ENCODE measurements at places on chromosomes 3 and 15. TPM values are rescaled to one million over a fixed set of nuclear protein-coding genes. Genes with fewer than 3 reads are reported as not detected.
A peak's percentile ranks its signal among the peaks of the same experiment; 100 is the strongest.

The ROPN1 gene
- polyA plus RNA-seq, result 0.16 TPM

- DNase-seq, result no peak
Observed at GRCh38 chr3:49025005-49025792, 3.3 kb downstream of the NDUFAF3 start.

GRCh38 chr3:42703695-42704025 is 1.1 kb upstream of the HHATL start:
- DNase-seq, result no peak

GRCh38 chr3:38030126-38031021 is 932 bp upstream of the PLCD1 start:
- DNase-seq, result peak; percentile 65

The REC114 gene
- polyA plus RNA-seq, result 0.15 TPM

The APH1B gene
- polyA plus RNA-seq, result 17.6 TPM

The PIGZ gene
- 56.8 TPM for polyA plus RNA-seq

GRCh38 chr3:24853685-24854490 is 359.2 kb upstream of the THRB start:
- DNase-seq, result no peak

- DNase-seq, result peak; percentile 99
Observed at GRCh38 chr3:57971975-57972374, 36.2 kb upstream of the FLNB start.

The KCNAB1 gene
- 2.5 TPM for polyA plus RNA-seq

DNA sequence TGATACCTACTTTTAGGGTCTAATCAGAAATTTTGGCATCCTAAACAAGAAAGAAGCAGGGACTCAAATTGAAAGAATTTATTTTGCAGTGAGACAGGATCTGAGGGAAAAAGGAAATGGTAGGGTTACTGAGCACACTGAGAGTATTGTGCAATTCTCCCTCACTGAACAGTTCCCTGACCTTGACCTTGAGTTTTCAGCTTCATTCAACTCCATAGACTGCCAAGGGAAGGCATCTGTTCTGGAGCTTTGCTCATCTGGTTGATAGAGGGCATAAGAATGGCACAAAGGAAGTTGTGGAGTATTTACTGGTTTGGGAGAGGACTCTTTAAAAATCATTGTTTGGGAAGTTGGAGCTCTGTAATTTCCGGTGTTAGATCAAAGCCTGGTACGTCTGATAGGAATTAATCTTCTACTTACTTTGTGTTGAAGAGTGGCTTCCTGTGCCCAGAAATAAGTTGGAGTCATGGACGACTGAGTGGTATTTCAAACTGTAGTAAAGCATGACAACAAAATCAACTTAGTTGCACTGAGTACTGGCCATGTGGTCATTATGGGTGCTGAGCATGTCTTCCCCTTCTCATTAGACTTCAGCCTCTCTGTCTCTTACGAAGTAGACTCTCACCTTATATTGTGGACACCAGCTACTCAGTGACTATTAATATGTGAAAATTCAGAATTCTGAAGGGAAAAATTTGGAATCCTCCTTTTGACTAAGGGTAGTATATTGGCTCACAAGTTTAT is 40.8 kb downstream of the CLDN1 start:
- DNase-seq, result no peak

- DNase-seq, result no peak
Observed at GRCh38 chr3:137807998-137808397, 43.9 kb downstream of the SOX14 start.

The OR5K3 gene
- polyA plus RNA-seq, result not detected

The ARGFX gene
- not detected for polyA plus RNA-seq

DNA sequence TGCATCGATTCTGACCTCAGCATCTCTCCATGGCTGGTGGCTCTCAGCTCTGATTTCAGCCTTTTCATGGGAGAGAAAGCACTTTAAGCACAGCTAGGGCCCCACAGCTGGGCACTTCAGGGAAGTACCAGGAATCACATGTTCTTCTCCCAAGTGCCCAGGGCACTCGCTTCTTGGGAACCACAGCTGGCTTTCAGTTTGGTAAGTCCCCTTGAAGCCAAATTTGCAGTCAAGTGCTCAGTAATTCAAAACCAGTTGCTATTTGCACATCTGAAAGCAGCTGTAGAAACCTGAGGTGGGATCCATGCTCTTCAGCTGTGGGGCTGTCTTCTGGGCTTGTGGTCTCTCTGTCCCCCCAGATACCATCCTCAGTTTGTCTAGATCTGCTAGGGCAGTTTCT is 12.8 kb downstream of the GABRA5 start:
- DNase-seq, result no peak

- DNase-seq, result peak; percentile 43
Observed at GRCh38 chr15:92170897-92171296, 222.8 kb upstream of the ST8SIA2 start.

- no peak for DNase-seq
Observed at GRCh38 chr3:117774130-117774529, 1064.6 kb downstream of the TUSC7 start.

DNA sequence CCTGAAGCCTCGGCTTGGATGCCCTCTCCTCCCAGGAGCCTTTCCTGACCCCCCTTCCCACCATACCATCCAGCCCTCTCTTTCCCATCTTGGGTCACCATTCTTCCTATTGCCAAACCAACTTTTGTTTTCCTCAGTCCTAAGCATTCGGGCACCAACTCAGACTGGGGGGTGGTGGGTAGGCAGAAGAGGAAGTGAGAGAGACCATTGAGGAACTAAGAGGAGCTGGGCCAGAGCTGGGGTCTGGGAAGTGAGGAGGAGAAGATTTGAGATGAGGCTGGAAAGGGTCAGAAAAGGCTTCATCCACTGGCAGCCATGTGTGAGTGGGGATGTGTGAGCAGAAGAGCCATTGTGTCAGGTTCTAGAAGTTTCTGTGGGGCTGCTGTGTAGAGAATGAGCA is 37.7 kb downstream of the TKT start:
- no peak for DNase-seq

GRCh38 chr15:45458746-45459403 is 63.7 kb downstream of the SLC30A4 start:
- DNase-seq, result no peak

GRCh38 chr3:178437236-178437635 is 99.0 kb upstream of the KCNMB2 start:
- no peak for DNase-seq

The GOLGA8N gene
- 20.7 TPM for polyA plus RNA-seq

The ARHGAP11A gene
- polyA plus RNA-seq, result 15.3 TPM

- DNase-seq, result no peak
Observed at GRCh38 chr3:130395916-130396315, 50.4 kb downstream of the COL6A5 start.

The CYP1A1 gene
- 0.54 TPM for polyA plus RNA-seq

DNA sequence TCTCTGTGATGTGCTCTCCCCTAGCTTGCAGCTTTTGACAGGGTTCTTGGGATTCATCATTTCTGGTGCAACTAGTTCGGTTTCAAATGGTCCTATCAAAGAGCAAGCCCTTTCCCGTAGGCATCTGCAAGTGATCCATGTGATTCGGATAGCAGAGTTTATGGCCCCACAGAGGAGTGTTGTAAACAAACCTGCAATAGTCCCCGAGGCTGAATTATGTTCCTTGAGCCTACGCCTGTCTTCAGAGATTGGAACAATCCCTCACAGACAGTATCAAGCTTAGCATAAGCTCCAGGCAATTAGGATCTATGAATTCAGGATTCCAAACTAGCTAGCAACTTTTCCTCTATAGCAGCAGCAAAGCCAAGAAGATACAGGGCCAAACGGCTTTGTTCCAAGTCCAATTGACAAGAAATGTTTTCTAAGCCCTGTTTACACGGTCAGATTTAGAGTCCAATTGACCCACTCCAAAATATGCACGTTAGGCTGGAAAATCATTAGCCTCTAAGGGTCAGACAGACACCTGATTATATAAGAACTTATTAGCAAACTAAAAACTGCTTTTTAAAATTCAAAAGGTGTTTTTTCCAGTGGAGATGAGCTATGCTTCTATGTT is 24.8 kb downstream of the LNP1 start:
- peak; percentile 71 for DNase-seq

DNA sequence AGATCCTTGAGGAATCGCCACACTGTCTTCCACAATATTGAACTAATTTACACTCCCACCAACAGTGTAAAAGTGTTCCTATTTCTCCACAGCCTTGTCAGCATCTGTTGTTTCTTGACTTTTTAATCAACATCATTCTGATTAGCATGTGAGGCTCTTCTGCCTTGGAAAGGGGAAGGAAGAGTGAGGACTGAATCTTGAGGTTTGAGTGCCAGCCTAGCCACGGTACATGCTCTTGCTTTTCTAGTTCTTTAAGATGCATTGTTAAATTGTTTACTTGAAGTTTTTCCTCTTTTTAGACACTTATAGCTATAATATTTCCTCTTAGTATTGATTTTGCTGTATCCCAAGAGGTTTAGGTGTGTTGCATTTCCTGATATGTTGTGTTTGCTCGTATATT is 596.1 kb downstream of the OTOL1 start:
- DNase-seq, result no peak

- DNase-seq, result no peak
Observed at GRCh38 chr15:75620058-75620820, 5.3 kb downstream of the SNUPN start.

DNA sequence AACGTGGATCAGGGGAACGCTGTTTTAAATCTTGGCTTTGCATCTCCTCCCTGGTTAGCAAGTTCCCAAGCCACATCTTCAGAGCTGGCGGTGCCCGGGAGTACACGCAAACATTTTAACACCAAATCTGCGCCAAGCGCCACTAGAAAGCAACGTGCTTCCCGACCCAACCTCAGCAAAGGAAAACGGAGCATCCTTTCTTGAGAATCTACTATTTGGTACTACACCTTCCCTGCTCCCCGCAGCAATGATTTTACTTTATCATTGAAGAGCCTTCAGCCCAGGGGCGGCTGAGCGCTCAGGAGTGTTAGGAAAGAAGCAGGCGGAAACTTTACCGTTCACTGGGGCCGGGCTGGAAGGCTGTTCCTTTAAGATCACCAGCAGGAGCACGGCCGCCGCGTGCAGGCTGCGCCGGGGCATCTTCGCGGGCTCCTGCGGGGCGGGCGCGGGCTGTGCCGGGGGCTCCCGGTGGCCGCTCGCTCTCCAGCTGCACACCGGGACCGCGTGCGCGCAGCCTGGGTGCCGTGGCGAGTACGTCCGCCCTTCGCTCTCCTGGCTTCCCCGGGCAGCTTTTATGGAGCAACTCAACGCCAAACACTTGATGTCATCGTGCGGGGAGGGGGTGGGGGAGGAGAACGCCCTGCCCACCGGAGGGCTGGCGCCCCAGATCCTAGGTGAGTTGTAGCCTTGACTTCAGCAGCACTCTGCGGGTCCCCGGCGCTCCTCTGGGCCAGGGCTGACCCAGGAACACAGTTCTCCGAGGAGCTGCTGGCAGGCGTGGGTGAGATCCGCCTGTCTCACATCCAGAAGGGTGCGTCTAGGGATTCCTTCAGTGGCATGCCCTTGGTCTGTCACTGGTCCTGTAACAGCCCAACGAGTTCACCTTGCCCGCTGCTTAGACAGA is at the start of gene CA12:
TSS of gene CA12 (minus strand) at position 546 of the 904 bp plus-strand sequence. CDS start at position 420, 126 bp downstream.
- peak; percentile 61 for DNase-seq

DNA sequence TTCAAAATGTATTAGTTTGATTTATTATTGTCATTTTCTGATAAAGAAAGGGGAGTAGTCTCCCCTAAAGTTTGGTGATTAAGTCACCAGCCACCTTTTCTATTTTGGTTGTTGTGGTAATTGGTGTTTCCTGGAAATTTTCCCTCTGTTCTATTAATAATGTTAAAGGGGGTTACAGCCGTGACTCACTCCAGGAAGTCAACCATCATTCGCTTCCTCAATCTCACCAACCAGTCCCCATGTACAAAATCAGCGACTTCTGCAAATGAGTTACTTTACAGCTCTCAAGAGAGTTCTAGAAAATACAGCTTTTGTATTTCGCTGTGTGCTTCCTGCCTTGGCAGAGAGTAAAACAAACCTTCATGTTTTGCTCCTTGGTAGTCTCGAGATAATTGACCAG is 285.1 kb downstream of the LPP start:
- DNase-seq, result no peak

GRCh38 chr15:65839354-65839901 is 29.9 kb upstream of the RAB11A start:
- DNase-seq, result no peak

The PRSS50 gene
- polyA plus RNA-seq, result 3.1 TPM

The FOXB1 gene
- 0.03 TPM for polyA plus RNA-seq

- DNase-seq, result peak; percentile 86
Observed at GRCh38 chr15:40252438-40253166, 13.7 kb downstream of the PAK6 start.

The CELF6 gene
- 11.9 TPM for polyA plus RNA-seq

- no peak for DNase-seq
Observed at GRCh38 chr3:43206632-43207031, 79.7 kb upstream of the SNRK start.

The RIOX2 gene
- polyA plus RNA-seq, result 24.6 TPM

GRCh38 chr3:13858768-13859520 is 20.9 kb downstream of the WNT7A start:
- no peak for DNase-seq

The ZNF860 gene
- 1.1 TPM for polyA plus RNA-seq

- no peak for DNase-seq
Observed at GRCh38 chr3:156750191-156750873, 75.8 kb upstream of the LEKR1 start.

DNA sequence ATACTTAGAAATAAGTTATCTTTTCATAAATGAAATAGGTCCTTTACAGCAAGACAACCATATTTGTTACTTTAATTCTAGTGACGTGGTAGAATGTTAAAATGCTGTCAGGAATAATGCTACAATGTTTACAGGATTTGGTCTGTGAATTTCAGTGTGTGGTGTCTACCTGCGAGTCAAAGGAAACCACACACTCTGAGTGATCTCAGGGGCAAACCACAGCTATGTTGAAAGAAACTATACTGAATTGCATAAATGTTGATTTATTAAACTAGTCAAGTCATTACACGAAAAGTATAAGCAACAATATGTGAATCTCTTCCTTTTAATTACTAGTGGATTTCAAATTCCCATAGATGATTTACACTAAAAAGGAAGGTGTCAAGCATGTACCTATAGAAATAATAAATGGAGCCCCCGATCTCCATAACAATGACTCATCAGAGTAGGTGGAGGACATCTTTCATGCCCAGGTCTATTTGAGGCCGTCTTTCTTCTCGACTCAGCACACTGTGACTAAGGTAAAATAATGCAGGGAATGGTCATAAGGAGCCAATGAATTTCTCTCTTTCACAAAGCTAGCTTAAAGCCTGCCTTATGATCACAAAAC is 463.0 kb downstream of the ERC2 start:
- no peak for DNase-seq

- DNase-seq, result no peak
Observed at GRCh38 chr3:127998596-127998995, 53.6 kb upstream of the SEC61A1 start.

- DNase-seq, result no peak
Observed at GRCh38 chr3:48568476-48568875, 4.9 kb upstream of the UCN2 start.

The EAF1 gene
- polyA plus RNA-seq, result 21.3 TPM

DNA sequence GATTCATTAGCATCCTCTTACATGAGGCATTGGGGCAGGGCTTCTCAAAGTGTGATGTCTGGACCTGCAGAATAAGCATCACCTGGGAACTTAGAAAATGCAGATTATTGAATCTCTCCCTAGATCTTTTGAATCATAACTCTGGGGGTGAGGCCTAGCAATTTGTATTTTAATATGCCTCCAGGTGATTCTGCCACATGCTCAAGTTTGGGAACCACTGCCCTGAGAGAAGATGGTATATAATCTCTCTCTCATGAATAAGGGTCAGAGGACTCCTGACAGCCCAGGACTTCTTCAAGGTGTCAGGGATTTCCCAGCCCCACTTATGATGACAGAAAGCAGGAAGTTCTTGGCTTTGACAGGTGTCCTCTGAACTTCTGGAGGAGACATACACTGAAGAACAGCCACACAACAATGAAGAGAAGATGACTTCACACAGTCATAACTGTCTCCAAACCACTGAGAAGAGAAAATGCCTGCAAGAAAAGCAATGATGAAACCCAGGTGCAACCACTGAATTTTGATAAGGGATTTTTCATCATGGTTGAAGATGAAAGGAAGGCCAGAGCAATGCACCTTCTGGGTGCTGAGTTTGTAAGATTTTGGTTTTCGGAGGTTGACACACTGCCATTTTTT is 211.9 kb upstream of the MRPL3 start:
- DNase-seq, result no peak

Data from large intestine (tissue), 12 donors.